ENCODE measurements at places on chromosomes 4 and X. TPM values are rescaled to one million over a fixed set of nuclear protein-coding genes. Genes with fewer than 3 reads are reported as not detected.

Gene GYPE
- total RNA-seq, result 0.74 TPM

Gene ANK2
- 45.4 TPM for total RNA-seq

Gene SHROOM3
- total RNA-seq, result 1.6 TPM

Gene RHOXF2
- total RNA-seq, result not detected

Gene CRMP1
- under 0.01 TPM for total RNA-seq
